Osteocyte (in vitro differentiated cells): ENCODE measurements at places on chromosomes 6 and 20. TPM values are rescaled to one million over a fixed set of nuclear protein-coding genes. Genes with fewer than 3 reads are reported as not detected.

RSPO4 gene
- total RNA-seq: not detected in 2 replicates

GRCh38 chr6:103280417-103280816 lies 1579.3 kb downstream of the HACE1 start:
- no peak for DNase-seq

DNA sequence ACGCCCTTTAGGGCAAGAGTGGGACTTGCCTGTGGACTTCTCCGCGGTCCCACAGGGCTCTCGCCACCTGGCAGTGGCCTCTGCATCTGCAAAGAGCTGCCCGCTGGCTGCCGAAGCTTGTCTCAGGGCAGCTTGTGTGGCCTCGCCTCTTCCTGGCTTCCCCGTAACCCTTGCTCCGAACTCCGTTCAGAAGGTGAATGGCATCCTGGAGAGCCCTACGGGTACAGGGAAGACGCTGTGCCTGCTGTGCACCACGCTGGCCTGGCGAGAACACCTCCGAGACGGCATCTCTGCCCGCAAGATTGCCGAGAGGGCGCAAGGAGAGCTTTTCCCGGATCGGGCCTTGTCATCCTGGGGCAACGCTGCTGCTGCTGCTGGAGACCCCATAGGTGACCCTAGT lies 3.0 kb downstream of the RTEL1 start:
- no peak for DNase-seq

WDR27 gene
- 37.0 and 37.4 TPM in 2 replicates for total RNA-seq

MROH8 gene
- total RNA-seq: 1.5 and 3.2 TPM in 2 replicates

GRCh38 chr6:38508894-38509293 lies 130.8 kb downstream of the BTBD9 start:
- no peak for DNase-seq

- no peak for DNase-seq
Observed at GRCh38 chr6:144234399-144234798, 50.7 kb upstream of the UTRN start.

KCNQ2 gene
- total RNA-seq: not detected in 2 replicates

- no peak for DNase-seq
Observed at GRCh38 chr20:61668065-61668650, 397.5 kb downstream of the TAF4 start.

DNA sequence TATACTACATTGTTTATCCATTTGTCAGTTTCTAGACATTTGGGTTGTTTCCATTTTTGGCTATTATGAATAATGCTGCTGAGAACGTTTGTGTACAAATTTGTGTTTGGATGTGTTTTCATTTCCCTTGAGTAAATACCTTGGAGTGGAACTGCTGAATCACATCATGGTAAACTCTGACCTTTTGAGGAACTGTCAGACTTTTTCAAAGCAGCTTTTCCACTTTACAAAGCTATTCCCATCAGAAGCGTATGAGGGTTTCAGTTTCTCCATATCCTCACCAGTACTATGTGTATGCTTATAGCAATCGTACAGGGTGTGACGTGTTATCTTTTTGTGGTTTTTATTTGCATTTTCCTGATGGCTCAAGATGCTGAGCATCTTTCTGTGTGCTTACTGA lies 103.7 kb downstream of the MYO6 start:
- no peak for DNase-seq

CGA gene
- total RNA-seq: not detected in 2 replicates

- no peak for DNase-seq
Observed at GRCh38 chr20:23358923-23359593, 2.9 kb upstream of the GZF1 start.

GPX5 gene
- total RNA-seq: not detected in 2 replicates

CDSN gene
- total RNA-seq: not detected in 2 replicates

GRCh38 chr6:52994839-52995088 lies 320 bp downstream of the GSTA4 start:
- DNase-seq: no peak

- no peak for DNase-seq
Observed at GRCh38 chr20:58584881-58585752, 66.0 kb upstream of the STX16 start.

DNA sequence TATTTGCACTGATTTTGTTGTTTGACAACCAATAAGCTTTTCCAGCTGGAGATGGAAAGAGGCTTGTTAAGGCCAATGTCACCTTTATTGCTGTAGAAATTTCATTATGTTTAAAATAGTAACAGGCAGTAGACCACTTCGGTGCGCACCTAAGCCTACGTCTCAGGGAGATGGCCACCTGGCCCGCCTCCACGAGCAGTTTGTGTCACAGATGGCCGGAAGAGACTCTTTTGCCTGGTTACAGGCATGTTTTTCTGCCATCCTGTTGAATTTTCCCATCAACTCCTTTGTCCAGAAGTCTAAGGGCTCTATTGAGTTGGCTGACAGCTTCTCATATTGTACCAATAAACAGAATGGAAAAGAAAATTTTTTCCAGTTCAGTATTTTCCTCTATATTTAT lies 51.0 kb downstream of the SLC9A8 start:
- no peak for DNase-seq

- DNase-seq: no peak
Observed at GRCh38 chr20:20079102-20079784, 26.9 kb downstream of the CFAP61 start.

DNA sequence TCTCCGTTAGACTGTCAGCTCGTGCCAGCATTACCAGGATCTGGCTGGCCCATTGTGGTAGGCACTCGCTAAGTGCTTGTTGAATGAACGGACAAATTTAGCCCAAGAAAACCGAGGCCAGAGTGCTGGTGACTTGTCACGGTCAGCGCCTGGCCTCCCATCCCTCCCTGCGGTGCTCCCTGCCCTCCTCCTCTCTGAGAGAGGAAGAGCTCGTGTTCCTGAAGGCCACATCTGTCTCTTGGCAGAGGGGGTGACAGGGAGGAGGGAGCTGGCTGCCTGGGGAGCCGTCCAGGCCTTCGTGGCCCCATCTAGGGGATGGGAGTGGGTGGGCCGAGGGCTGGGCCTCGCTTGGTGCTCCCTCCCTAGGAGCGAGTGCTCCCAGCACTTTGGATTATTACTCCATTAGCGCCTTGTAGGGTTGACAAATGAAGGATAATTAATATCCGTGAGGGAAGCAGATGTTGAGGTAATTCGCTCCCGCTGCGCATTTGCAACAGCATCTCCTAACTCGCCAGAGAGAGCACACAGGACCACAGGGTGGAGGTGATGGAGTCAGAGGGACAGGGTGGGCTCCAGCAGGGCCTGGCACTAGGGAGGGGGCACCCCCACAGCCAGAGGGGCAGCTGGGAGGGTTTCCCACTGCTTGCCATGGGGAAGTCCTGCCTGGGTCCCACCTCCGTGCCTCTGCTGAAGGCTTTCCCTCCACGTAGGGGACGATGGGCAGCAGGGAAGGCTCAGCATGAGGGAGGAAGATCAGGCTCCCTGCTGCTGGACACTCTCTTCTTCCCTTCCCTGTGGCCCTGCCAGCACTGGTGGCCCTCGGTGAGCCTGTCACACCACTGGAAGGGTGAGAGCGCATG lies 37.0 kb downstream of the VSTM2L start:
- no peak for DNase-seq

- no peak for DNase-seq
Observed at GRCh38 chr6:47698342-47698787, at the start of gene ADGRF4. ADGRF4 (plus strand) TSS chr6:47698580; CDS start chr6:47707246, 8,666 bp downstream.

- DNase-seq: no peak
Observed at GRCh38 chr6:37484786-37485170, 14.9 kb downstream of the CCDC167 start.

TBC1D32 gene
- total RNA-seq: 13.4 and 14.1 TPM in 2 replicates

- no peak for DNase-seq
Observed at GRCh38 chr6:156691018-156691417, 86.2 kb upstream of the ARID1B start.

DNA sequence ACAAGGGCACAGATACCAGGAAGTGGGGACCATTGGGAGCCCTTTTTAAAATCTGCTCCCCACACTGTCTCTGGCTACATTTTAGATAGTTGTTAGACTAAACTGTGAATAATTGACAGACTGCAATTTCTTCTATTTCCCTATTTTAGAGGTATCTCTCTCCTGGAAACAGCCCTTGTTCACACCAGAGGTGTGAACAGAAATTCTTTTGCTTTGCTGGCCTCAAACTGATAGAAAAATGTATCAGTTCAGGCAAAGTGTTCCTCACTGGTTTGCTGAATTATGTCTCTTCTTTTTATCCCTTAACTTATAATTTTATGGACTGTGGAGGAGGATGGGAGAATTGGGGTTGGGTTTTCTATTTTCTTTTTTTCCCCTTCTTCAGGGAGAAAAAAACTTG lies 513.2 kb upstream of the SULF2 start:
- DNase-seq: no peak

SRSF12 gene
- 3.7 TPM in 2 replicates for total RNA-seq

ACAT2 gene
- total RNA-seq: 21.3 and 22.4 TPM in 2 replicates

NHLRC1 gene
- 1.0 and 1.5 TPM in 2 replicates for total RNA-seq

DNA sequence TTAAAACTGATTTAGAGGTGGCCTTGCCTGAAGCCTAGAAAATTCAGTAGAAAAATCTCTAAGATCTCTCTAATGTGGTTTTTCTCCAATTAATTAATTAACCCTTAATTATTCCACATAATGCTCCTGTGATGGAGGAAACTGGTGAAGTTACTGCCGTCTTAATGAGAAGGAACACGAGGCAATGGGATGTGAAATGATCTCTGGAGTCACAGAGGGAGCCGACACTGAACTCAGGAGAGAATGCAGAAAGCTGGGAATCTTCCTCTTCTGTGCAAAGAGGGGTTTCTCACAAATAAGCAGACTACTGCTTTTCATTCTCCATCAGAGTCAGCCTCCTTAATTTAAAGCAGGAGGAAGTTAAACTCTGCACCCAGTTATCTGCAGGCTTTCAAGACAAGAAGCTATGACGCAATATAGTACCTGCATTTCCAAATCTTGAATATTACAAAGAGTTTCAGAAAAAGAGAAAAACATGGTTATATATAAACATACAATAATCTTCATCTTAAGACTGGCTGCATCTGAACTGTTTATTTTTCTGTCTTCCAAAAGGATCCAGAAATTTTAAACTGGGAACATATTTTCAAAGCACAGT lies 18.1 kb upstream of the SNRPB2 start:
- DNase-seq: no peak

BANF2 gene
- not detected in 2 replicates for total RNA-seq

- no peak for DNase-seq
Observed at GRCh38 chr20:6501061-6501460, 266.4 kb upstream of the BMP2 start.

CPXM1 gene
- total RNA-seq: 84.0 and 85.8 TPM in 2 replicates

DNA sequence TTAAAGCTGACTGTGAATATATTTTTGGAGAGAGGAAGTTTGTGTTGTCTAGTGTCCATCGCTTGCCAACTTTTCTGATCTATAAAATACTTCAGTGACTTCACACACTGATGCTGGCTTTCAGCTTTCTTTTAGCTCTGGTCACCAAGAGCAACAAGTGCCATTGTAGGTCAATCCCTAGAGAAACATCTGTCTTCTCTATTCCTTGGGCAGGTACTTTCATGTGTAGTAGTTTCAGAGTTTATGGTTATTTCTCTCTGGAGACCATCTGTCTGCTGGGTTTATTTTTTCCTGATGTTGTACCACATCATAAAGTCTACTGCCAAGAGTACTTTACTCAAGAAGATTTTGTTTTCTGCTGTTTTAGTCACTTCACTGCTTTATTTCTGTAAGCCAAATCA lies 249.9 kb downstream of the KHDC1L start:
- no peak for DNase-seq

- DNase-seq: no peak
Observed at GRCh38 chr6:54044059-54044458, 67.2 kb upstream of the MLIP start.

- no peak for DNase-seq
Observed at GRCh38 chr6:75296811-75297779, 12.5 kb upstream of the TMEM30A start.

WFDC12 gene
- total RNA-seq: not detected in 2 replicates

DNA sequence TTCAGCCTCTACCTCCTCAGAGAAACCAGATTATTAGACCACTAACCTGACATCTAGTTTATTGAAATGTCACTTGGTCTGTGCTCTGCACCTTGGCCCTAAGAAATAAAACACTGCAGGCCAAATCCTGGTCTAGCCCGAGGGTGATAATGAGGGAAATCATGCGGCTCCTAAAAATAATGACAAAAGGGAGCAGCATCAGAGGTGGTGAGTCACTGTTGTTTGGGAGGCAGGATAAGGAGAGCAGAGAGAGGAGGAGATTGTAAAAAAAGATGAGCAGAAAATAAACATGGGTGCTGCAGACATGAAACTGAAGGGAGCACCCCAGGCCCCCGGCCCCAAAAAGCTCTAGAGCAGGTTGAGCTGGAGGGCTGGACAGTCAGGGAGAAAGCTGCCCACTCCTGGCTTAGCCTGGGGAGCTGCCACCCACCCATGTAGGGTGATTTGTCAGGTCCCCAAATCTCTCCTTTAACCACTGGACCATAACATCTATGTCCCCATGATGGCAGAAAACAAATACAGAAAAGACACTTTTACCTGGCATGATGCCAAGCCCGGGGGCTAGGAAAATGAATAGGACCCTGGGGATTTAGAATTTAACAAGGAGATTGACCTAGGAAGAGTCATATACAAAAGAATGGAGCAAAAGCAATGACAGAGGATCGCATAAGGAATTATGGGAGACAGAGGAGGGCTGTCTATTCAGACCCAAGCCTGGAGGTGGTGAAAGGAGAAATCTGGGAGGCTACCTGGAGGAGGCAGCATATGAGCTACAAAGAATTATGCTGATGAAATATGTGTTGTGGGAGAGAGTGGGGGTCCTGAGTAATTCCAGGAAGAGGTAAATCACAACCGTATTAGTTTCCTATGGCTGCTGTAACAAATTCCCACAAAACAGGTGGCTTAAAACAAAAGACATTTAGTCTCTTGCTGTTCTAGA lies 103.7 kb downstream of the SNAP25 start:
- DNase-seq: no peak

- DNase-seq: no peak
Observed at GRCh38 chr6:7902867-7903266, 7.7 kb downstream of the TXNDC5 start.

- DNase-seq: no peak
Observed at GRCh38 chr20:34347571-34347970, 15.5 kb upstream of the ITCH start.
